ENCODE measurements at places on chromosomes 7 and 10.

DNA sequence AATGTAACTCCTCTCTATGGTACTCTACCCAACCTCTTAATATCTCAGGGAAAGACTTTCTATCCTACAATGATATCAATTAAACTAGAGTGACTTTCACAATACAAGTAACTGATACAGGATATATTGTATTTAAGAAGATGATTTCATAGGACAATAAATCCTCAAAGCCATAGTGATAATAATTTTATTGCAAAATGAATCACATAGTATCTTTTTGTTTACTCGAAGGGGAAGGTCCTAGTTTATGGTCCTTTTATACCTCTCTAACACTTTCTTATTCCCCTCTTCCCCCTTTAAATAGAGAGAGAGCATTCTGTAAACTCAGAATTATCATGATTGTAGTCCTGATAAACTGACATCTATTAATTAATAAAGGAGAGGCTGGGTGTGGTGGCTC is 56.4 kb downstream of the TMEM106B start:
- no peak for DNase-seq

DNA sequence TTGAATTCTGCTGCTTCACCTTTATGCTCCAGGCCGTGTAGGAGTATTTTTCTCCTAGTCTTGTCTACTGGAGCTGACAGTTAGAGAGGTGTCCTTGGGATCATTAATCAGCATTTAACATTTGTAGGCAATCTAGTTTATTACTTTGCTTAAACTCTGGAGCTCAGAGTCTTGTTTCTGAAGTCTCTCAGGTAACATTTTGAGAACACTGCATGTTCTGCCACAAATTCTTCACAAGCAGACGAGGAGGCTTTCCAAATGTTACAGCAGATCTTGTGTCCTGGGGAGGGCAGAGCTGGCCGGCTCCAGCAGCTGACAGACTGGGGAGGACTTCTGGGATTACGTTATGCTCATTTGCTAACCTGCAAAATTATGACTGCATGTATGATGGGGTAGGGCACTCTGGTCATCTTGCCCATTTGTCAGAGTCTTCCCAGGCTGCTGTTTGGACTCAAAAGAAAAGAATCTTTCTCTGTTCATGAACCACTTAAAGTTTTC is 50.5 kb downstream of the GALNT17 start:
- no peak for DNase-seq

- no peak for DNase-seq
These were observed 42.0 kb downstream of the SHH start for GRCh38 chr7:155770241-155770640.

DNA sequence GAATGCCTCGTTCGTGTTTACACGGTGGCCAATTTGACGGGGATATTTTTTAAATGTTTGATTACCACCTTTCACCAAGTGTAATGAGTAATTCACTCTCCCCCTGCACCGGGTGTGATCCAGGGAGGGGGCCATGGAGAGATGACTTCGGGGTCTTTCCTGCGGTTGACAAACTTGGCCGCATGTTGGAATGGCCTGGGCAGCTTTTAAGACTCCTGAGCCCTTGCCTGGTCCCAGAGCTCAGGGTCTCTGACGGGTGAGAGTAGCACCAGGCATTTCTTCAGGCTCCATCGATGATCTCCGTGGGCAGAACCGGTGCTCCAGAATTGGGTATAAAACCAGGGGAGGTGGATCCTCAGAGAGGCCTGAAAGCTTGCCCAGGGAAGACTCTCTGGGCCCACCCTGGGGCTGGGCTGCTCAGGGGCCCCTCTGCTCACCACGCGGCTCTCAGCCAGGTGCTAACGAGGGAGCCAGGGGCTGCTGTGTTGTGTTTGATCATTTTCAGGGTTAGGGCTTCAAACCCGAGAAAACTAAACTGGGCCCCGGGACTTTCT is 882 bp downstream of the ZNF282 start:
- DNase-seq: no peak

DNA sequence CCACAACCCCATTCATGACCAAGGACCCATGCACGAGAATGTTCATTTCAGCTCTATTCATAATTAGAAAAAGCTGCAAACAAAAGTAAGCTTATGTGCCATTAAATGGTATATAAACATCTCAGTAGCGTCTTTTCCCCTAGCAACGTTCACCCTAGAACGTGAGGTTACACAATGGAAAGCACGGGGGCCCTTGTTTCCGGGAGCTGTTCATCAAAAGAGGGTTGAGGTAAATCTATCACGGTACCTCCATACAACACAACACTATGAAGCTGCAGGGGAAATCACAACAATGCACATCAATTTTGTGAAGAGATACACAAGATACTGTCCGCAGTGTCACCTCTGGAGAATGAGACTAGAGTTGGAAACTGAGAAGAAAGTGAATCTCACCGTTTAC is 80.9 kb upstream of the DDC start:
- no peak for DNase-seq

DNA sequence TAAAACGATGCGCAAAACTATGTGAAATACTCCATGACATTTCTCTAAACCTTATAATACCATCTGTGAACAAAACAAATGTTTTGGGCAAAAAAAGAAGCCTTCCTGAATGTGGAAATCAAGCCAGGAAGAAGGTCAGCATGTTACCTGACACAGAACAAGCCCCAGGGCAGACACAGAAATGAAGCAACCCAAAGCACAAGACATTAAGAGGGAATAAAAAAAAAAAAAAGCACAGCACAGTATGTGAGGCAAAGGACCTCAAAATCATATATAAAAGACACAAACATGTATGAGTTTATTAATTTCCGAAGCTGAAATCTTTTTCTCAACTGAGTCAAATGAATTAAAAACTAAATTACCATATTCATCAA is 161.8 kb downstream of the SKIDA1 start:
- DNase-seq: no peak

DNA sequence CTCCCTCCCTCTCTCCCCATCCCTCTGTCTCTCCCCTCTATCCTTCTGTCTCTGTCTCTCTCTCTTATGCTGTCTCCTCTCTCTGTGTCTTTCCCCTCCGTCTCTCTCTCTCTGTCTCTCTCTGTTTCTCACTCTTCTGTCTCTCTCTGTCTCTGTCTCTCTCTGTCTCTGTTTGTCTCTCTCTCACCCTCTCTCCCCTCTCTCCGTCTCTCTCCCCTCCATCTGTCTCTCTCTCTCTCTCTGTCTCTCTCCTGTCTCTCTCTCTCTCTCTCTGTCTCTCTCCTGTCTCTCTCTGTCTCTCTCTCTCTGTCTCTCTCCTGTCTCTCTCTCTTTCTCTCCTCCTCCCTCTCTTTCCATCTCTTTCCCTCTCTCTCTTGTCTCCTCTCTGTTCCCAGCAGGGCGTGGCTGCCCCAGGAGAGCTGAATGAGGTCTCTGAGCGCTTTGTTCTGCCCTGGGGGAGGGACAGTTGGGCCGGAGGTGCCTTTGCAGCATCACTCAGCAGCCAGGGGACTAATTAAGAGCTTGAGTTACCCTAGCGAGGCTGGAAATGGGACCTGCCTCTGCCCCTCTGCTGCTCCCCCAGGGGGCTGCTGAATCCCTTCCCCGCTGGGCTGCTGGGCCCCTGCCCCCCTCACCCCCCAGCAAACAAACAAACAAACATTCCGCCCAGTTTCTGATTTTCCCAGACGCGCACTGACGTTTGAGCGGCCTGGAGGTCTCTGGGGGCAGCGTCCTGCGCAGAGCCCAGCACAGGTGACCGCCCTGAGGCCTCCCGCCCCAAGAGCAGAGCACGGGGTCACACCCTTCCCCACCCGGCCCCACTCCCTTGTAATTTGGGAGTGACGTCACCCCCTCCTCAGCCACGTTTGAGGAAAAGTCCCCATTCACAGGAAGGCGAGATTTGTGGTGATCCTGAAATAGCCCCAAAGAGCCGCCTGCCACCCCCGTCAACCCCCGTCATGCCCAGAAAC is 68.1 kb downstream of the PDGFA start:
- DNase-seq: no peak

- no peak for DNase-seq
These were observed 41.5 kb upstream of the INSIG1 start for GRCh38 chr7:155256081-155256760.

- no peak for DNase-seq
These were observed 25.5 kb downstream of the NCOA4 start for GRCh38 chr10:46004963-46005362.

DNA sequence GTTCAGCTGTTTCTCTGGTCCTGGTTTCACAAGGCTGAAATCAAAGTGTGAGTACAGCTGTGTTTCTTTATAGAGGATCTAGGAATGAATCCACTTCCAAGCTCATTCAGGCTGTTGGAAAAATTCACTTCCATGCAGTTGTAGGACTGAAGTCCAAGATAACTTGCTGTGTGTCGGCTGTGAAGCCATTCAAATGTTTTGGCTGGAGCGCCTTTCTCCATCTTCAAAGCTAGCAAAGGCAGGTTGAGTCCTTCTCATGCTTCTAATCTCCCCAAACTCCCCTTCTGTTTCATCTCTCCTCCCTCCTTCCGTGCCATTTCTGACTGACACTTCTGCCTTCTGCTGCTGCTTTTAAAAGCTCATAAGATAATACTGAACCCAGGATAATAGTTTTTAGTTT is 1195.4 kb upstream of the LRRN3 start:
- DNase-seq: no peak

DNA sequence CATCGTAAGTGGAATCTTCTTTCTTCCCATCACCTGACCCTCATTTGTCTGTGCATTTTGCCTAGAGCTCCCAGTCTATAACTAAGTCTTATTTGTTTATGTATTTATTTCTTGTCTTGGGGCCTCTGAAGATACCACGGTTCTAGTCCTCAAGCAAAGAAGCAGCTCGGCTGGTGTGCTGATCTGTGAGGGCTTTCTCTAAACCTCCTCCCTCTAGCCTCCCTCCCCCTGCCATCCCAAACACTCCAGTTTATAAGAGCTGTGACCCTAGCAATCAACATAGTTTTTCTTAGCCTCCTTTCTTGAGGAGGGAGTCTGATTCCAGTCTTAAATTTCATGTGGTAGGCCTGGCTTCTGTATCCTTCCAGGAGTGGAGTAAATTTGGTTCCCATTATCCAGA is 15.7 kb upstream of the NDUFA5 start:
- no peak for DNase-seq

DNA sequence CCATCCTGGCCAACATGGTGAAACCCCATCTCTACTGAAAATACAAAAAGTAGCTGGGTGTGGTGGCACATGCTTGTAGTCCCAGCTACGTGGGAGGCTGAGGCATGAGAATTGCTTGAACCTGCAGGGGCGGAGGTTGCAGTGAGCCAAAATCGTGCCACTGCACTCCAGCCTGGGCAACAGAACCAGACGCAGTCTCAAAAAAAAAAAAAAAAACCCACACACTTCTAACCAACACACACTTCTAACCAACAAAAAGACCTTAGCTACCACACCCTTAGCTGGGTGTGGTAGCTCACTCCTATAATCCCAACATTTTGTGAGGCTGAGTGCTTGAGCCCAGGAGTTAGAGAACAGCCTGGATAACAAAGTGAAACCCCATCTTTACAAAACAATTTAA is 33.9 kb upstream of the SPOCK2 start:
- no peak for DNase-seq

- DNase-seq: no peak
These were observed 50.7 kb downstream of the INPP5F start for GRCh38 chr10:119776536-119776935.

DNA sequence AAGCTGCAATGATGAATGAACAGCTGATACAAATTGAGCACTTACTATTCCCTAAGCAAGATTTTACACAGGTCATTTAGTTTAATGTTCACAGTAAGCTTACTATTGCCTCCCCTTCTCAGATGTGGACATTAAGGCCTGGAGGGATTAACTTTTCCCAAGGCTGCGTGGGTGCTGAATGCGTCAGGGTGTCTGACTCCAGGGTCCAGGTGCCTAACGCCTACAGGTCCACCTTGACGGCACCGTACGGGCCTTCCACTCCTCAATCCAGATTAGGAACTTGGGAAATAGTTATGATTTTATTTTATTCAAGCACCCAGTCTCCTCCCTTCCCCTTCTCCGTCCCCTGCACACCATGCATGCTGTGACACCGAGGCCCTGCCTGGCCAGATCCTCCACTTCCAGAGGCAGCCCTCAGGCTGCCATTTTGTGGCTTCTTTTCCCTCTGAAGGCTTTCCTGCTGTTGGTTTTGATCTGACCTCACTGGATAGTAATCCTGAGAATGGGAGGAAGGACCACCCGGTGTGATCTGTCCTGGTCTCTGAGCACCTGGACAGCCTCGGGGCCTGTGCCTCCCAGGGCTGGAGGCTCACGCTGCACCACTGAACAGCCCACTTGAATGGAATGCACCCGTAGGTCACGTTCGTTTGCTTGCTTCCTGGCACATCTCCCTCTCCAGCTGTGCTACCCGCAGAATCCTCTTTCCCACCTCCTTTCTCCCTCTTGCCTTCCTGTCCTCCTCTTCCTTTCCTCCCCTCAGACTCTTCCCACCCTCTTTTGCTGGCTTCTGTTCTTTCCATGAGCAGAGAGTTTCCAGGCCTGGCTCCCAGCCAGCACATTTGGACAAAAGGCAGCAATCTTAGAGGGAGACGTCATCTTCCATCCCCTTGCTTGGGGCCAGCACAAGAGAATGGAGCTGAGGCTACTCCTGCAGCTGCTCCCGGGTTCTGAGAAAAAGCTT is 14.4 kb downstream of the DENND2A start:
- DNase-seq: no peak

DNA sequence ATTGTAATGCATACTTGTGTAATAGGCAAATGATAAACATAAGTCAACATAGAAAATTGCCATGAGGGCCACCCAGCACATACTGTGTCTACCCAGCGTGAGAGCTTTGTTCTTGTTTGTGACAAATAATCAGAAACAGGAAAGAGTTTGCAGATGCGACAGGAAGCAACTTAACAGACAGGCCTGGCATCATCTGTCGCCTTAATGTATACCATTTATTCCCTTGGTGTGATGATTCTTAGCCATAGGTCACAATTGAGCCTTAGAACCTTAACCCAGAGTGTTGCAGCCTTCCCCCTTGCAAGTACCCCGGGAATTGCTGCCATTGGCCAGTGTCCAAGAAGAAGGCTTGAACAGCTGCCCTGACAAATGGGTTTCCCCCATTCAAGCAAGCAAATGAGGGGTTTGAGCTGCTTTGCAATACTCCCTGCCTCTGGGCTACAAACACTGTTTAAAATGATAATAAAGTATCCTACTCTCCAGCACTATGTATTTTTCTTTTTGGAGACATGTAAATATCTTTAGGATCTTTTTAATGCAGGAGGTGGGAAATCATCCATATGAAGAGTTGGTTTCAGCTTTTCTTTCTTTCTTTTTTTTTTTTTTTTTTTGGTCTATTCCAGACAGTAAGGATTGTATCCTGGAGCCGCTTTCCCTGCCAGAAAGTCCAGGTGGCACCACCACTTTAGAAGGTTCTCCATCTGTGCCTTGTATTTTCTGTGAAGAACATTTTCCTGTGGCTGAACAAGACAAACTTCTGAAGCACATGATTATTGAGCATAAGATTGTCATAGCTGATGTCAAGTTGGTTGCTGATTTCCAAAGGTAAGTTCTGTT is 80.0 kb downstream of the ZNF277 start:
- no peak for DNase-seq

GRCh38 chr7:150358433-150358832 is 10.2 kb upstream of the REPIN1 start:
- no peak for DNase-seq

- DNase-seq: no peak
These were observed 101.2 kb upstream of the KLF6 start for GRCh38 chr10:3886191-3886590.

- no peak for DNase-seq
These were observed 84.5 kb downstream of the TACC2 start for GRCh38 chr10:122073508-122073907.

GRCh38 chr7:128933180-128933891 is 4.4 kb upstream of the IRF5 start:
- no peak for DNase-seq

GRCh38 chr7:28761505-28761904 is 196.6 kb downstream of the TRIL start:
- DNase-seq: no peak

- no peak for DNase-seq
These were observed 75.3 kb upstream of the CPXM2 start for GRCh38 chr10:123966896-123967231.

GRCh38 chr7:14195871-14196270 is 206.4 kb upstream of the ETV1 start:
- no peak for DNase-seq

Data from stimulated activated CD8-positive, alpha-beta memory T cell treated with anti-CD3 and anti-CD28 coated beads, Interleukin-2, amount 100 ng/mL, for 1 hour (primary cell).